NCI-H2107 (cell line): ENCODE measurements at places on chromosomes 16 and 17.

GRCh38 chr16:12099451-12100123, 123.1 kb downstream of the SNX29 start:
- DNase-seq = no peak

- DNase-seq = no peak
These were observed 146.8 kb upstream of the SOX9 start for GRCh38 chr17:71974051-71974450.

- no peak for DNase-seq
These were observed 13.0 kb downstream of the CBX4 start for GRCh38 chr17:79826204-79826680.

GRCh38 chr17:63816669-63817068, 10.6 kb upstream of the PSMC5 start:
- no peak for DNase-seq

DNA sequence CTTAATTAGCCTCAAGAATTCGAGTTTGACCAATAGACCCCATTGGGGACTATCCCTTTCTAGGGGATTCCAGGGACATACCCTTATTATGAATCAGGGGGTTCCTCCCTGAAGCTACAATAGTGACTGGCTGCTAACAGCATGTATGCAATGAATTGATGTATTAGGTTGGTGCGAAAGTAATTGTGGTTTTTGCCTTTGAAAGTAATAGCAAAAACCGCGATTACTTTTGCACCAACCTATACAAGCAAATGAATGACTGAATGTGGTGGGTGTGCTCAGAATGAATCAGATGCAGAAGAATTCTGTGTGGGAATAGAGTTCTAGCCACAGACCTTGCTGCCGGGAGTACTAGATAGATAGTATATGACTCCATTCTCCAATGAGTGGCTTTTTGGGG, 76.7 kb downstream of the HLF start:
- DNase-seq = no peak

DNA sequence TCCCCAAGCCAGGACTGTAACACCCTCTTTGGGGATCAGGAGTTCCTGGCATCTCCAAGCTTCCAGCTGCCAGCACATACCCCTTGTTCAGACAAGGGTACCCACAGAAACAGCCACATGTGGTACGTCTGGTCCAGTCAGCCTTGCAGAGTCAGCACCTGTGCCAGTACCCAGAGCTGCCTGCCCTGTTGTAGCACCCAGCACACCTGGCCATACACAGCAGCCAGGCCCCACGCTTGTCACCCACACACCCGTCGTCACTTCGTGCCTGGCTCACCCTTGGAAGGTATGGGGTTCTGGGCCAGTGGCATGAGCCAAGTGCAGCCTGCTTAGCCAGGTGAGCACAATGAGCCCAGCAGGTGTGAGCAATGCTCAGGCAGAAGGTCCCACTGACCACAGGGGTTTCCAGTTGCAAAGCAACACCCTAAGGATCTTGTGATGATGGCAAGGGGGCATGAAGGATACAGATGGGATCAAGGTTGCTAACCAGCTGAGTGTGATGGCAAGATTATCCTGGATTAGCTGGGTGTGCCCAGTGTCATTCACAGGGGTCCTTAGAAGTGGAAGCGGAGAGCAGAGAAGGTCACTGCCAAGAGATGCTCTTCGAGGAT, 202.3 kb downstream of the CPPED1 start:
- no peak for DNase-seq
